Stimulated activated CD4-positive, alpha-beta T cell treated with anti-CD3 and anti-CD28 coated beads, Interleukin-15, amount 100 ng/mL, for 1 hour (primary cell): ENCODE measurements at places on chromosomes 5 and 9.

DNA sequence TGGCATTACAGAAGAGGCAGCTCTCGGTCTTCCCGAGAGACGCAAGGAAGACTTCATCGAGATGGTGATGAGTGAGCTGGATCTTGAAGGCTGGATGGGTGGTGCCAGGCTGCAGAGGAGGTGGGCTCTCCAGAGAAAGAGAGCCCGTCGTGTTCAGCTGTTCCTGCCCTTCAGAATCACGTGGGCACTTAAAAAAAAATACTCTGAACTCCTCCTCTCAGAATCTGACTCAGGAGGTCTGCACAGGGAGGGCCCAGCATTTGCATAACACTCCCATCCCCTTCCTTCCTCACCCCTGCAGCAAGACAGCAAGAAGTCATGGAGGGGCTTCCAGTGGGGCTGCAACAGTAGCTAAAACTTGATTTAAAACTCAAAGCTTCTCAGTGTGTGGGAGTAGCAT lies 203.0 kb downstream of the ATPSCKMT start:
- DNase-seq, result no peak

- DNase-seq, result no peak
These were observed 353 bp downstream of the ACSL6 start for GRCh38 chr5:132010989-132011621.

- DNase-seq, result peak; percentile 37
These were observed 683 bp downstream of the DBN1 start for GRCh38 chr5:177472460-177473442.

DNA sequence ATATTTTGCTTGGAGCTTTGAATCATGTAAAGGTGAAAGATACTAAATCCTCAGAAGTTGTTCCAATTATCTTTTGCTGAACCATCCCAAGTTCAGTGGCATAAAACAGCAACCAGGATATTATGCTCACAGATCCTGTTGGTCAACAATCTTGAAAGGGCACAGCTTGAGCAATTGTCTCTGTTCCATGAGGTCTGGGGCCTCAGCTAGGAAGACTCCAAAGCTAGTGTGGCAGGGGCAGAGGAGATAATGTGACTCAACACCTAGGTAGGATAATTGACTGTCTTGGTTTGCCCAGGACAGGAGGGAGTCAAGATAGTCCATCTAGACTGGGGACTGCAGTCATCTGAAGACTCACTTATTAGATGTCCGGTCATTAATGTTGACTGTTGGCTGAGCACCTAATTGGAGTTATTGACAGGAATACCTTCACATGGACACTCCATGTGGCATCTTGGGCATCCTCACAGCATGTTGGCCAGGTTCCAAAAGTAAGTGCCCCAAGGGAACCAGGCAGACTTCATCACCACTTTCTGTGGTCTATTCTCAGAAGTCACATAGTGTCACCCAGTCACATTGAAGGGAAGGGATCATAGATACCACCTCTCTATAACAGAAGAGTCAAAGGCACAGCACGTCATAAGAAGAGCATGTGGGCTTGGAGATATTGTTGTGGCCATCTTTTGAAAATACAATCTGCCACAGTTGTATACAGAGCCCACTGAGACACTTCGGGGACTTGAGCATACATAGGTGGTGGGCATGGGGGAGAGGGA lies 88.4 kb upstream of the GPBP1 start:
- DNase-seq, result no peak

DNA sequence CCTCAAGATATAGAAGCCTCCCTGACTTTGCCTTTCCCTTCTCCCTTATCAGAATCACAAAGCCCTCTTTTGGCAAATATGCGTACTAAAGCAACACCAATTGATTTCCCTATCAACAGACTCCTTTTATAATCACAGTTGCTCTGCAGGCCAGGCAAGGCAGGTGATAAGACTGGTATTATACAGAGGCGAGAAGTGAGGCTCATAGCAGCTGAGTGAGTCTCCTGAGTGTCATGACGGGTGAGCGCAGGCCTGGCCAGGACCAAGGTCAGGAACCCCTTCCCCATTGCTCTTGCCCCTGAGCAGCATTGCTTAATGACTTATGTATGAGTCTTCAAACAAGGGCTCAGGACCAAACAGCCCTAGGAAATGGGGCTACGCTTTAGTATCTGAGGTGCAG lies 70.8 kb downstream of the FBXO38 start:
- DNase-seq, result no peak

- no peak for DNase-seq
These were observed 81.1 kb downstream of the MAT2B start for GRCh38 chr5:163586531-163586956.

DNA sequence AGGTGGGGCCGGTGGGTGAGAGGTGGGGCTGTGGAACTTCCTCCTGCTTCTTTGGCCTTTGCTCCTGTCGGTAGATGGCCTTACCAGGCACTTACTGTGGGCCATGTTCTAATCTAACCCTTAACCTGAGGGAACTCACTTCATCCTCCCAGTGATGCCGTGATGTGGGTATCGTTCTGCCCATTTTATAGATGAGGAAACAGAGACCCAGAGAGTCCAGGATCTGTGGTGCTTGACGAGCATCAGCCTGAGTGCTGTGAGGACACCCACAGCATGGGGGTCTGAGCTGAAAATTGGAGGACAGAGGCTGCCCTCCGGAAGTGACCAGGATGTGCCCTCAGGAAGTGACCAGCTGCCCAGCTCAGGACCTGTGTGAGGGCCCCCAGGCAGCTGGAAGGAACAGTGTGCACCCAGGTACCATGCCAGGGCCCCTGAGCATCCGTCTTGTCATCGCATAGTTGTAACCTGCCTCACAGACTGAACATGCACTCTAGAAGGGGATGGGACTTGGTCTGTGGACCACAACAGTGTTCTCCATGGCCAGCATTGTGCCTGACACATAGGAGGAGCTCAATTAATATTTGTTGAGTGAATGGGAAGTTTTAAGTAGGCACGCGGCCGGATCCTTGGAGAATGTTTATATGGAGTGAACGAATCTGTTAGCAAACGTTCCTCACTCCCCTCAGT lies 8.5 kb downstream of the NEK6 start:
- no peak for DNase-seq

DNA sequence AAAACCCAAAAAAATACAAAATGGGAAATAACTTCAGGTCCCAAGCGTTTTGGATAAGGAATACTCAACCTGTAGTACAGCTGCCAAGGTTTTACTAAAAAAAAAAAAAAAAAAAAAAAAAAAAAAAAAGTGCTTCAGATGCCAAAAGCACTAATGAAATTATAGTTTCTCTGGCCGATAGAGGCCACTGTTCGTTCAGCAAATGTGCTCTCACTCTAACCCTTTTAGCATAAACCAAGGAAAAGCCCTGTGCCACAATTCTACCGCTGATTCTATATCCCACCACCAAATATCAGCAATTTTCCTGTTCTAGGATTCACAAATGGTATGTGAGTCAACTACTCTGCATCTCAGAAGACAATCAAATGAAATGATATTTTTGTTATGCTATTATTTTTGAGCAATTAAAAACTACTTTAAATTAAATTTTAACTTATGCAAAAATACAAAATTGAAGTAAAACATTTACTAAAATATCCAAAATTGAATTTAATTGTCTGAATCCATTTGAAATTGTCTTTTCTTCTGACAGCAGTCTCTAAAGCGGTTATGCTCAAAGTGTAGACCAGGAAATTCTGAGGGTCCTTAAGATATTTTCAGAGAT lies 79.8 kb downstream of the RICTOR start:
- DNase-seq, result no peak

GRCh38 chr5:115718927-115719326 lies 93.1 kb upstream of the TMED7 start:
- no peak for DNase-seq

- no peak for DNase-seq
These were observed 141.0 kb downstream of the CDK5RAP2 start for GRCh38 chr9:120438836-120439546.

- no peak for DNase-seq
These were observed 420.1 kb upstream of the PAPPA start for GRCh38 chr9:115733318-115734110.

- no peak for DNase-seq
These were observed 295.9 kb upstream of the ITGA1 start for GRCh38 chr5:52491818-52492217.

DNA sequence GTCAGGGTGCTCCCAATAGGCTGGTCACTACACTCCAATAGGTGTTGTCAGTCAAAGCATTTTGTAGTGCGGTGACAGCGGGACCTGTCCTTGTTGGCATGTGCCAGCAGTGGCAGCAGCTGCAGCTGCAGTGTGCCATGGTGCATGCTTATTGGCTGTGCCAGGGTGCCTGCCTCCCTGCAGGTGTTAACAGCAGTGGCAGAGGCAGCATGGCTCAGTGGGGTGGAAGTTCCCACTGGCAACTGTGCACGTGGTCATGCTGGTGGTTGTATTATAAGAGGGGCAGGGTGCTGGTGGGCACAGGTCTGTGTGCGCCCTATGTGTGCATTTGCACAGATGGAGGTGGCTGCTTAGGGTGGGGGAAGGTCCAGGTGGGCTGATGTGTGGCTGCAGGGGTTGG lies 133.7 kb upstream of the EDIL3 start:
- no peak for DNase-seq

DNA sequence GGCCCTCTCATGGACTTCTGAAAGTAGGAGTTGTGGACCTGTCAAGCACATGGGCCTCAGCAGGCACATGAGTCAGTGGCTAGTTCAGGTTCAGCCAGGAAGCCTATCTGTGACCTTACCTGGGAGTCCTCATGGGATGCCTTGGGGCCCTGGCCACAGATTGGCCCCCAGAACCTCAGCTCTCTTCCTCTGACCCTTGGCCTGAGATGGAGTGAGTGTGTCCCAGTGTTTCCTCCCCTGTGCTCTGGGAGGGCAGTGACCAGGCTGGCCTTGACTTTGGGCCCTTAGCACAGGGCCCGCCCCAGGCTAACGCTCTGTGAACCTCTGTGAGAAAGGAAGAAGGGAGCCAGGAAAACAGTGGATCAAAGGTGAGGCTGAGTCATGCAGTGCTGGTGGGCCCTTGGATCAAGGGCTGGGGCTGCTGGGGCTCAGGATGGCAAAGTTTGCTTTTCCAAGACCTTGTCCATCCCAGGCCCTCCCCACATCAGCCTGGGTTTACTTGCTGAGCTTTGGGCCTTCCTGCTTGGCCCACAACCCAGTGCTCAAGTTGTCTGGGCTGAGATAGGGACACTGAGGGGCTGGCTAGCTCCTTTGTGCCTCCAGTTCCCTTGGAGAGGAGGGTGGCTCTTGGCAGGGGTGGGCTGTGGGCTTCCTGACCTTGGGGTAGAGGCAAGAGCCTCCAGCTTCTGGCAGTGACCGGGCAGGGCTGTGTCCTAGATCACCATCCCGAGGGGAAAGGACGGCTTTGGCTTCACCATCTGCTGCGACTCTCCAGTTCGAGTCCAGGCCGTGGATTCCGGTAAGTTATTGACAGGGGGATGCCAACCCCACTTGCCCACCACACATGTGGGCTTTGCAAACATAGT lies 41.4 kb downstream of the RGS3 start:
- DNase-seq, result no peak

DNA sequence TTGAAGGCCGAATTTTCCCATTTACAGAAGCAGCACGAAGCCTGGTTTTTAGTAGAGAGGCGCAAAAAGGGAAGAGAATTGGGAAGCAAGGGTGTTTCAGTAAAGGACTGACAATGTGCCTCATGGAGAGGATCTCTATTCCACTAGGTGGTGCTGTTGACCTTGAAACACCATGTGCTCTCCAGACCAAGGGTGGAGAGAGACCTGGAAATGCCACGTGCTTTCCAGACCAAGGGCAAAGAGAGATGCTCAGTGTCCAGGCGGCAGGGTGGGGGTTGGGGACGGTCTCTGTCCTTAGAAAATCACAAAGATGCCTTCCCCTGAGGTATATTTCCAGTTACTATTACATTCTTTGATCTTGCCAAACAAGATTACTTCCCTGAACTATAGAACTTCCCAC lies 425.3 kb downstream of the CSNK1G3 start:
- no peak for DNase-seq

- no peak for DNase-seq
These were observed 176.4 kb downstream of the HSD17B3 start for GRCh38 chr9:96125624-96126023.

DNA sequence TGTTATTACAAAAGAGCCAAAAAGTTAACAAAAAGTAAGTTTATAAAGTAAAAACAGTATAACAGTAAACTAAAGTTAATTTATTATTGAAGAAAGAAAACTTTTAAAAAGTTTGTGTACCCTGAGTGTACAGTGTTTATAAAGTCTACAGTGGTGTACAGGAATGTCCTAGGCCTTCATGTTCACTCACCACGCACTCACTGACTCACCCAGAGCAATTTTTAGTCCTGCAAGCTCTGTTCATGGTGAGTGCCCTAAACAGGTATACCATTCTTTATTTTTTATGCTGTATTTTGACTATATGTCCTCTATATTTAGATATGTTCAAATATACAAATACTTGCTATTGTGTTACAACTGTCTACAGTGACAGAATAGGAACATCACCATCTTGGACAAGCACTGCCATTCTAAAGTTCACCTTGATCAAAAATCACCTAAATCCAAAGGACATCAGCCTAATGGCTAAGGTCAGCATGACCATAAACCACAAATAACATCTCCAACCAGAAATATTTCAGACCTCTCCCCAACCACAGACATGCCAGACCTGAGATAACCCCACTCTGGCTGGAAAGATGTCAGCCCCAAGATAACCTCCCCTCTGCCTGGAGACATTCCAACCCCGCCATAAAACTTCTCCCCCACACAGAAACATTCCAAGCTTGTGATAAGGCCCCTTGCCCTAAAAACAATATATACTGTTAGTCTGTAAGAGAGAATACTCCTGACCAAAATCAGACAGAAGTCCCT lies 56.1 kb downstream of the AGXT2 start:
- no peak for DNase-seq

DNA sequence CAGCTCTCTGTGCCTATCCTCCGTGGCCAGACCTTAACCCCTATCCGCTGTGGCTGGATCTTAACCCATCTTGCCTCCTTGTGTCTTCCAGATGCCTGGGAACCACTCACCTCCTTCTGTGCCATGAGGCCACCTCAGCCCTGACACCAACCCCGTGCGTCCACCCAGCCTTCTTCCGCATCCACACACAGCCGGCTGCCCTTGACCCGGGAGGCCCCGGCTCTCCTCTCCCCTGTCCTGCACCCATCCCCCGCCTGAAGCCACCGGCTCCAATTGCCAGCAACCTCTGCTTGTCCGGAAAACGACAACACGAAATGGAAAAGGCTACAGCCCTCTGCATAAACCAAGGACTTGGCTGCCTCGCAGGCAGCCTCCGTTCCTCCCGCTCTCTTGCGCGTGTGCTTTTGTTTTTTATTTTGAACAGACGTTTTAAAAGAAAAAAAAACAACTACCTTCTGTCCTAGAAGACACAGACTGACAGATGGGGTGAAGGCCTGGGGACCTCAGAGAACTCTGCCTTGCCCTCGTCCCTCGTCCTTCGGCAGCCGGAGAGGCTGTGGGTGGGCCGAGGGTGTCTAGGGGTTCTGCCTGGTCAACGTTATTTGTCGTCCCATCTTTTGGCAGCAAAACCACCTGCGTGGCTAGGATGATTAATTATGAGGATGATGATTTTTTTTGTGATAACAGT lies 32.5 kb upstream of the HMCN2 start:
- DNase-seq, result no peak

- no peak for DNase-seq
These were observed 302.1 kb downstream of the CSNK1G3 start for GRCh38 chr5:123813937-123814624.

DNA sequence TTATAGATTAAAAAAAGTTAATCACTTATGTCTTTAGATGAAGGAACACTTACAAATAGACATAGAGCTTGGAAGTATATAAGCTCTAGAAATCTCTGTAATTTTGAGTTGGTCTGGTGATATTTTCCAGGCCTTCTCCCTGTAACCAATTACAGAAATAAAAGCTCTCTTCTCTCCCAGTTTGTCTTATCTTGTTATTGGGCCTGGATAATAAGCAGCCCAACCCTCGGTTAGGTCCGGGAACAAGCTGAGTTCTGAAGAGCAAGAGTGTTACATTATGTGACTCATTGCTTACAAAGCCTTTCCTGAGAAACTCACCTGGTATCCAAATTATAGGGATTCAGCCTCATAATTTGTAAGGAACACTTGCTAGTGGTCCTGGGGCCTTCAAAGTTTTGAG lies 1146.2 kb downstream of the CDH9 start:
- no peak for DNase-seq
